ENCODE measurements at places on chromosomes 7 and 10. TPM values are rescaled to one million over a fixed set of nuclear protein-coding genes. Genes with fewer than 3 reads are reported as not detected.

TMEM248 gene
- 74.5 TPM for total RNA-seq

DOCK4 gene
- total RNA-seq, result 46.6 TPM

WDR86 gene
- total RNA-seq, result 0.26 TPM

CCDC146 gene
- 1.6 TPM for total RNA-seq

DPYSL4 gene
- 2.6 TPM for total RNA-seq

C7orf33 gene
- not detected for total RNA-seq

DLD gene
- 66.0 TPM for total RNA-seq

GAD2 gene
- total RNA-seq, result not detected

DOCK1 gene
- total RNA-seq, result 80.1 TPM

RBP3 gene
- not detected for total RNA-seq

HOXA11 gene
- not detected for total RNA-seq

HOXA13 gene
- total RNA-seq, result not detected

Measured in aortic smooth muscle cell (primary cell).